ENCODE measurements at places on chromosomes 5 and 9.
A peak's percentile ranks its signal among the peaks of the same experiment; 100 is the strongest.

- DNase-seq: no peak
Measured at GRCh38 chr9:99265691-99266090, 43.6 kb downstream of the SEC61B start.

DNA sequence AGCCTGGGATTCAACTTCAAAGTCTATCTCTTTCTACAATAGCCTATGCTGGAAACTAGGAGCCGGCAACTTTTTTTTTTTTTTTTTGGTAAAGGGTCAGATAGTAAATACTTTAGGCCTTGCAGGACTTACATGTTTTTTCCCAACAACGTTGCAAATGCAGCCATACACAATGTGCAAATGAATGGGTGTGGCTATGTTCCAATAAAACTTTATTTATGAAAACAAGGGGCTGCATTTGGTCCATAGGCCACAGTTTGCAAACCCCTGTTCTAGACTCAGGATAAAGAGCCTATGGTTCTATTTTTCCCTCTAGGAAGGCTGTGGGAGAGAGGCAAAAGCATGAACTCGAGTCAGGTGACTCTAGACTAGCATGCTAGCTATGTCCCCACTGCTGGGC is 189.1 kb downstream of the GABBR2 start:
- DNase-seq: no peak

GRCh38 chr5:8770431-8770830 is 775.4 kb downstream of the SEMA5A start:
- no peak for DNase-seq

DNA sequence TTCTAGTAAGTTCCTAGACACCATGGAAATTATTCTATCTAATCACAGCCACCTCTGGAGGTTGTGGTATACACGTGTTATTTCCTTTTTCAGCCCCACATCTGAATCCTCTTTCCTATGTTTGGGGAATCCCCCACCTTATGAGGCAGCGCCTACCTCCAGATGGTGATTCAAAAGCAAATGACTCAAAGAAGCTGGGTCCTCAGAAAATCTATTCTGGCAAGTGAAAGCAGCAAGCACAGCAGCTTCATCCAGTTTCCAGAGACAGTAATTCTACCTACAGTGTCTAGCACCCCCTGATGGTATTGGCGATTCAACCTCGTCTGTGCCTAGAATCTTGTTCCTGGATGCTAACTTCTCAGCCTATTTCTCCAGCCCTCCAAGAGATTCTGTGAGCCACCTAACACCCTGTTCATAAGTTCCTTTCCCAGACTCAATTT is 43.0 kb downstream of the STRBP start:
- peak; percentile 36 for DNase-seq

GRCh38 chr5:108623826-108624225 is 123.9 kb upstream of the FER start:
- no peak for DNase-seq

DNA sequence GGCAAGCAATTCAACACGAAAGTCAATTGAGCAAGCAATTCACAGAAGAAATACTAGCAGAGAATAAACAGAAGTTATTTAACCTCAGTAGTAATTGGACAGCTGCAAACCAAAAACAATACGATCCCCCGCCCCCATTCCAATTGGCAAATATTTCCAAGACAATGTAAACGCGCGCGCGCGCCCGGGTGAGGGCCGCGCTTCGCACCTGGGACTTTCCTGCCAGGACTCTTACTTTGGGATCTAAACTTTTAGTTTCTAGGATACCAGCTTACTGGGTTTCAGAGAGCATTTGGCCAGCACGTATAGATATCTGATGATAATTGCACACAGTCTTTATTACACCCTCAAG is 8.6 kb downstream of the RUFY1 start:
- no peak for DNase-seq

GRCh38 chr5:38423276-38424147 is 132.9 kb downstream of the LIFR start:
- no peak for DNase-seq

DNA sequence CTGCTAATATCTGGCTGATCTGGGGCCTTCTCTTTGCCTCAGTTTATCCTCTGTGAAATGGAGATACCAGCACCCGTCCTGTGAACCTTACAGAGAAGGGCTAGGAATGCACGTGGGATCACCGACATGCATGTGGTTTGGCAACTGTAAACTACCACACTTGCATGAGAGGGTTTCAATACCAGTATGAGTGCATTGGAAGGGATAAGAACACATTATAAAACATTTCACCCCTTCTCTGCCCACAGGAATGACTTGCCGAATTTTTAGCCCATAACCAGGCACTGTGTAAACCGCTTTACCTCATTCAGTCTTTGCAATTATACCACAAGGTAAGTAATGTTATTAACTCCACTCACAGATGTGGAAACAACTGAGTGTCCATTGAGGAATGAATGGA is 8.9 kb upstream of the RAB14 start:
- DNase-seq: no peak

GRCh38 chr5:159310511-159310910 is 19.8 kb downstream of the IL12B start:
- no peak for DNase-seq

- DNase-seq: no peak
Measured at GRCh38 chr5:4976902-4977301, 163.2 kb upstream of the ADAMTS16 start.

Measured in AG04449 (cell line).